ENCODE measurements at places on chromosomes 5 and 9.

DNA sequence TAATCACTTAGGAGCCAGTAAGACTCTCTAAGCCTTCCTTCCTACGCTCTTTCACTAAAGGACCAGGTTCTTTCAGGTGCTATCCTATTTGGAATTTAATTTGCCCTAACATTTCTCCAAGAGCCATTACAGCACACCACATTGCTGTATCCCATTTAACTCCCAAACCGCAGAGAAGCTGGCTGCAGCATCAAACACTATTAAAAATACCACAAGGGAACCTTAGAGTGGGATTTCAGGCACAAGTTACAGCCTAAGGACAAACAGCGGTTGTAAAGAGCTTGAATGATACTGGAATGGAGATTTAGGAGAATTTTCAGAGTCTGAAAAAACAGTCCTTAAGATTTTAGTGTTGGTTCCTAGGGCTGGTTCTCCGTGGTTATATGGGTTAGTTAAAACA, 566.4 kb downstream of the RAB3C start:
- no peak for DNase-seq

DNA sequence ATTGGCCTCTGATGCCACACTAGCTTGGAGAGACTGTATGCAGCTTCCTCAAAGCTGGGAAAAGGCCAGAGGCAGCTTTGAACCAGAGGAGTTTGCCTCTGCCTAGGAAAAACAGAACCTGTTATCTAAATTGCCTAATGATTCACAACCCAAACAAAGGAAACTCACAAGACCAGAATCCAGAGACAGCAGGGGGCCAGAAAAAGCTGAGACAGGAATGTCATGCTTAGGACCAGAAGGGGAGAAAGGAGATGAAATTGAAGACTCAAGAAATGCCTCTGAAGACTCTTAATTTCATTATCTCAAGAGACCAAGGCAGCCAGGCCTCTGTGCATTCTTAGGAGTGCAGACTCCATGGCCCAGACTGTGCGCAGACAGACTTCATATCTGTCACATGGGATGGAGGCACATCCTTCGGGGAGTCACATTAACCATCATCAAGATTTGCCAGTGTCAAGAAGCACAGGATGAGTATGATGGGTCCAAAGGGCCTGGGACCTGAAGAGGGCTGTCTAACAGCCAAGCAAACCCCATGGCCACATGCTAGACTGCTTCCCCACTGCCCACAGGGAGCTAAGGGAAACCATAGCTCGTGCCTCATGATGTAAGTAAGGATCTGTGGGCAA, 57.3 kb downstream of the ARSB start:
- no peak for DNase-seq

DNA sequence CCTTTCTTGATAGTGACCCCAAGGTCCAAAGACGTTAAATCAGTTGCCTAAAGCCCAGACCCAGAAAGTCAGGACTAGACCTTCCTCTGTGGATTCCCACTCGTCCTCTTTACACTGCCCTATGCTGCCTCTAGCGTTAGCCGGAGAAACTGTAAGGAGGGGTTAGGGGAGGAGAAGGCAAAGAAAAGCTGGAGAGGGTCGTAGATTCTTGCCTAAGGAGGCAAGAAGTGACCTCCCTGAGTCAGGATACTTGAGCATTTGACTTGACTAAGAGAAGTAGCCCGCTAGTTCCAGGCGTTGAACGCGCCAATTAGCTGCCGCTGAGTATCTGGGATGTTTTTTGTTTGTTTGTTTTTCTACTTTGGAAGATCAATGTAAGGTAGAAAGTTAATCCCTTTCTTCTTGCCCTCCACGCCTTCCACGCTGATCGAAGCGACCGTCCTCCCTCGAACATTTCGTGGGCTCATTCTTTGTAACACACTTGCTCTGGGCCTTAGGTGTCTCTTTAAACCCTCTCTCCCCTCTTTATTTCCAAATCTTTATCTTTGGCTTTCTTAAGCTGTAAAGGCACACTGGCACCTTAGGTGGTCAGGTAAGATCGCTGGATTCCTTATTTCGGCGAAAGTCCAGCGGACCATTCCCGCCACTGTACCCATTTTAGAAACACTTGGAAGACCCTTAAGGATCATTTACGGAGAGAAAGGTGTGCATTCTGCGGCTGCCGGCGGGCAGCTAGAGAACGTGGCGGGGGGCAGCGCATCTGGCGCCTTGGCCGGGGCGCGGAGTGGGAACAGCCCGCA, 5.1 kb upstream of the RGMB start:
- DNase-seq = peak; percentile 18

- DNase-seq = no peak
These were observed 224.5 kb downstream of the GADD45G start for GRCh38 chr9:89829346-89829745.

- DNase-seq = no peak
These were observed 17.7 kb upstream of the DAB2IP start for GRCh38 chr9:121633736-121634135.

GRCh38 chr9:137071282-137071681, 925 bp upstream of the SAPCD2 start:
- no peak for DNase-seq

- DNase-seq = no peak
These were observed 55.3 kb downstream of the TRPC7 start for GRCh38 chr5:136309932-136310598.

- DNase-seq = no peak
These were observed 42.9 kb downstream of the RIC1 start for GRCh38 chr9:5671711-5672353.

DNA sequence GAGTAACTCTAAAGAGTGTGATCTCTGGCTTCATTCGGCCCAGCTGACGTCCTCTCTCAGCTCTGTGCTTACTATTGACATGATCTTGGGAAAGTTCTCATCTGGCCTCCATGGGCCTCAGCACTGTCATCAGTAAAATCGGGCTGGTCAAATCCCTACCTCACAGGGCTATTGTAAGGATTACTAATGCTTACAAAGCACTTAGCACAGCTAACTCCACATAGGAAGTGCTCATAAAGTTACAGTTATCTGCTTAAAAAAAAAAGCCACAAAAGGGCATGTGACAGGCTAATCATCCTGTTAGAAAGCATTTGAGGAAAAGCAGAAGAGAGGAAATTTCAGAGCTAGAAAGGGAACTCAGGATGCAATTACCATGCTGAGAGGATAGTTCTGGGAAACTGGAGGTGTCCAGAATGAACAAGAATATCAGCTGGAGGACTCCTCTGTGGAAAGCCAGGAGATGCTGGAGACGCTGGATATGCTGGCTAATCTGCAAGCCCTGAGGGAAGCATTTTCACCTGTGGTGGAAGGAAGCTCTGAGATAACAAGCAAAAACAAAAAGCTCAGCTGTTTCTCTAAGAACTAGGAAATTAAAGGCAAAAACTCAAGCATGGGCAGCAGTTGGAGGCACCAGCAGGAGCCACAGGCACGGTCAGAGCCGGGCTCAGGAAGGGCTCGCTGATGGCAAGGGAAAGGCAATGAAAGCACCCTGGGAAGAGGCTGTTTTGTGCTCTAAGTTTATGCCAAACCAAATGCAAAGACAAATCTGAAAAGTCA, 4.4 kb upstream of the BHMT start:
- no peak for DNase-seq

GRCh38 chr5:39485079-39485478, 60.3 kb upstream of the DAB2 start:
- no peak for DNase-seq

DNA sequence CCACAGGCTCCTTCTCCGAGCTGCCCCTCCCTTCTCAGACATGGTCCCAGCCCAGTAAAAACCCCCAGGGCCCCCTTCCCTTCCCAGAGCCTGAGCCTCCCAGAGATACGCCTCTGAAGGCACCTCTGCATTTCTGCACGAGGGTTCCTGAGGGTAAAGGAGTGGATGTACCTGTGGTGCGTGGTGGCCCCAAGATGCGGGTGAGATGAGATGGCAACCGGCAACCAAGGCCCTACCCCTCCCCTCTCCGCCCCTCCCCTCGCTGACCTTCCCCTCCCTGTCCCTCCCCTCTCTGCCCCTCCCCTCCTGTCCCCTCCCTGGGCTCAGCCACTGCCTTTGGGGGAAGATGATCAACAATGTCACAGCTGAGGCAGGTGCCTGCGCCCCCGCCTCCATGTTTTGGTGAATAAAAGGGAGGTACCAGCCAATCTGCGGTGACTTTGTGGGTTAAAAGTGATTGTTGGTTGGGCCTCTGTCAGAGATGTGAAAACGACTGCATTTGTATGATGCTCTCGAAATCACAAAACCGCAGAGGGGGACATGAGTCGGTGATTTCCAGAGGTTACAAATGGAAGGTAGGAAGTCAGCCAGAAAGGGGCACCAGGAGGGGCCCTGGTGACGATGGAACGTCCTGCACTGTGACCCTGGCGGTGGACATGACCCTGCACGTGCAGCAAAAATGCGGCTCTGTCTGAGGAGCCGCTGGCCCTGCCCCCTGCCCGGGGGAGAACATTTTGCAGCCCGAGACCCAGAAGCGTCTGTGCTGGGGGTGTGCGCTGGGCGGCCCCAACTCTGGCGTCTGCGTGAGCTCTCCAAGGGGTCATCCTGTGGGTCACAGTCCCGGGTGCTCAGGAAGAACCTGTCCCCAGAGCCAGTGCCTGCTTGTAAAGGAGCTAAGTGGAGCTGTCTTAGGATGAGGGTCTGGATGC, 3.7 kb downstream of the LCN9 start:
- DNase-seq = no peak

GRCh38 chr5:172602783-172603231, 38.3 kb upstream of the NEURL1B start:
- DNase-seq = no peak

- DNase-seq = no peak
These were observed 14.4 kb upstream of the GALNT10 start for GRCh38 chr5:154176181-154176580.

GRCh38 chr9:137759117-137759516, 118.5 kb upstream of the CACNA1B start:
- no peak for DNase-seq

DNA sequence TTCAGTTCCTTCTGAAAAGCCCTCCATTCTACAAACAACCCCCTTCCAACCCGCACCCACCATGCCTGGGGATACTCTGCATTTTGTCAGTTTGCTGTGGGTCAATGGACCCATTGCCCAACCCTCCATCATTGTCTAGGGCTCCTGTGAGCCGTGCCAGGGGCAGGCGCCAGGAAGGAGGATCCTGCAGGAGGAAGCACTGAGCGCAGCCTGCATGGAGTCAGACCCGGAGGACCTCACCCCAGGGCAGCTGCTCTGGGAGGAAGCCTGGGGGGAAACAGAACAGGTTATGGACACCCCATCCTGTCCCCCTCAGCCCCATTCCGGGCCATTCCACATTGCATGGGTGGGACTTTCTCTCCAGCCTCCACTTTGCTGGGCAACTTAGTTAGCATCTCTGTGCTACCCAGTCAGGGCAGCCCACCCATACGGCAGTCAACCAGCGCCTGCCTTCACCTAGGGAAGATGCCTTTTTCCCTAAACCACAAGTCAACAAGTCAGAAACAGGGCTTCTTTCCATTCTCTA, 48.6 kb upstream of the VDAC1 start:
- no peak for DNase-seq

DNA sequence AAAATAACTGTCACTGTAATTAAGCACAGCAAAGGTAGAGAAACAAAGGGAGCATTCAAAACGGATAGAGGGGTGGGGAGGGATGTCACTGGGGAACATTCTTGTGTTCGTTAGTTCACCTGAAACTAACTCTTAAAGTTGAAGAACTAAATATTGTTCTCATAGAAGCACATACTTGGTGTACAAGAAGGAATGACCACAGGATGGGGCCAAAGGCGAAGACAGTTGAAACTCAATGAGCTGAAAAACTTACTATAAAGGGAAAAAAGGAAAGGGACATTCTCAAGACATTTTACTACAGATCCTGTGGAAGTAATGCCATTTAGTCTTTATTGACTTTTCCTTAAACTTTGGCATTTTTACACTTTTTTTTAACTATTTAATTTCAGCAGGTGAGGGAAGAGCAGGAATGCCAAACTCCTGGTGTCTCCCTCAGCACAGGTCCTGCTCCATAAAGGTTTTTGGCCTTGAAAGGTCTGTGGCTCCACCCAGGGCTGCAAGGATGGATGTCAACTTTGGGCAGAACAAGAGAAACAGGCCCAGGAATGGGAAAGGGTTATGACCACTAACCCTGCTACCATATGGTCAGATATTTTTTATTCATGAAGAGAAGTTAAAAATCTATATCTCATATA, 197.6 kb upstream of the RASA1 start:
- DNase-seq = no peak

DNA sequence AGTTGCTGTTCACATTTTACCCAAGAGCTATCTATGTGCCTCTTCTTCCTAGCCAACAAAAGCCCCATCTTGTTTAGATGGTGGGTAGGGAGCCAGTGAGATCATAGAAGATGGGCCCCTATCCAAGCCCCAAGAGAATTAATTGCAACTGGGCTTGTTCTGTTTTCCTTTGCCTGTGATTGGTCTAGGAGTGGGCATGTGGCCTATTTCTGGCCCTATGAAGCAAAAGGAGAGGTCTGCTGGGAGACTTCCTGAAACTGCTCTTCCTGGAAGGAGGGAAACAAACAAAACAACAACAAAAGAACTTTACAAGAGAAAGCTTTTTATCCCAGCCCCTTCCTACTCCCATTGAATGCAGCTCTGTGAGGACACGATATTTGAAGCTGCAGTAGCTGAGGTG, 32.5 kb upstream of the ALDOB start:
- no peak for DNase-seq

DNA sequence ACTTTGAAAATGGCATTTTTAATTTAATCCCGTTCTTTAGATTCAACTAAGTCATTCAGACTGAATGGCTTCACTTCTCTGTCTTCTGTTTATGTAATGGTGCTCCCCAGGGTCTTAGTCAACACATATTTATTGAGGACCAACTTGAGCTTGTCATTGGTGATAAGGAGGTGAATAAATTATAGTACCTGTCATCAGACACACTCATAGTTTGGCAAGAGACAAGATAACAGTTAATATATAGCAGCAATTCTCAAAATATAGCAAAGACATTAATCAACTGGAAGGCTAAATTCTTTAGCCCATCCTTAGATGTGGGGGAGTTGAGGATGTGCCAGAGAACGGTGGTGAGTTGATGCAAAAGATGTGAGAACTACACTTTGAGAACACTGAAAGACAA, 78.4 kb downstream of the MACIR start:
- no peak for DNase-seq

GRCh38 chr9:19137282-19137681, 10.0 kb upstream of the PLIN2 start:
- DNase-seq = no peak

- no peak for DNase-seq
These were observed 588.8 kb downstream of the BNC2 start for GRCh38 chr9:16281707-16282106.

GRCh38 chr5:110736753-110737152, 2.1 kb upstream of the SLC25A46 start:
- no peak for DNase-seq

GRCh38 chr5:134603059-134603458, 29.6 kb downstream of the SAR1B start:
- no peak for DNase-seq

Data from activated T-cell treated with anti-CD3 and anti-CD28 coated beads, Interleukin-2, amount 50 U/mL, for 4 hours (primary cell).